Hypothalamus (tissue), 51 donors: ENCODE measurements at places on chromosomes 13 and 19.

GRCh38 chr19:28316464-28316863 lies 896.5 kb downstream of the UQCRFS1 start:
- no peak for DNase-seq

- no peak for DNase-seq
Observed at GRCh38 chr13:38967446-38967845, 23.2 kb downstream of the STOML3 start.

DNA sequence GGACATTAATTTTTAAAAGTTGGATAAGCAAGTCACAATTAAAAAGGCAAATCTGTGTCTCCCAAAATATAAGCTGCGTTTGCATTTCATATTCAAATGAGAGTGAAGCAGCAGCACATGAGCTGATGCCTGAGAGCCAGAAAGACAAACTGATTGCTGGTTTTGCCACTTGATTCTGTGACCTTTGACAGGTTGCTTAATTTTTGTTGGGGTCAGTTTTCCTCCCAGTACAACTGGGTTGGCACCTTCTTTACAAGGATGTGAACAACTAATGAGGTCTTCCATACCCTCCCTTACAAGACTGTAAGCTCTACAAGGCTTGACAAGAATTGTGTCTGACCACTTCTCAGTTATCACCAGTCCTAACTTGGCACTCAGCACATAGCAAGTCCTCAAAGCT lies 8.1 kb upstream of the KLF12 start:
- no peak for DNase-seq

DNA sequence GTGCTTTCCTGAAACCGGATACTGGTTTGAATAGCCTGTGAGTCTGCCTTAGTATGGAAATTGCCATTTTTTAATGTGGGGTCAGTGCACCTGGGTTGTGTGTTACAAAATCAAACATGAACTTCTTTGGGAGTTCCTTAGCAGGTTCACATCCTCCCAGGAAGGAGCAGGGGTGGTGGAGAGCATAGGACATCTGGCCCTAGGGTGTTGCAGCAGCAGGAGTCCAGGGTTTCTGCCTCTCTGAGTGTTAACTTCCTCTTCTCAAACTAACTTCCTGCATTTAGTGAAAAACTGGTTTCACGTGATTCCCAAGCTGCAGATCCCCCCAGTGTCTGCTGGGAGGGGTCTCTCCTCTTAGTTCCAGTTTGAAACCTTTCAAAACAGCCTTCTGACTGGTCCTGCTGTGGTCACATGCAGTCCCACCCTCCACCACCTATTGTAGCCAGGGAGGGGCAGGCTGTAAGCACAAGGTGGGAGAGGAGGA lies 7.2 kb downstream of the RNASEH2B start:
- DNase-seq = peak; percentile 10

DNA sequence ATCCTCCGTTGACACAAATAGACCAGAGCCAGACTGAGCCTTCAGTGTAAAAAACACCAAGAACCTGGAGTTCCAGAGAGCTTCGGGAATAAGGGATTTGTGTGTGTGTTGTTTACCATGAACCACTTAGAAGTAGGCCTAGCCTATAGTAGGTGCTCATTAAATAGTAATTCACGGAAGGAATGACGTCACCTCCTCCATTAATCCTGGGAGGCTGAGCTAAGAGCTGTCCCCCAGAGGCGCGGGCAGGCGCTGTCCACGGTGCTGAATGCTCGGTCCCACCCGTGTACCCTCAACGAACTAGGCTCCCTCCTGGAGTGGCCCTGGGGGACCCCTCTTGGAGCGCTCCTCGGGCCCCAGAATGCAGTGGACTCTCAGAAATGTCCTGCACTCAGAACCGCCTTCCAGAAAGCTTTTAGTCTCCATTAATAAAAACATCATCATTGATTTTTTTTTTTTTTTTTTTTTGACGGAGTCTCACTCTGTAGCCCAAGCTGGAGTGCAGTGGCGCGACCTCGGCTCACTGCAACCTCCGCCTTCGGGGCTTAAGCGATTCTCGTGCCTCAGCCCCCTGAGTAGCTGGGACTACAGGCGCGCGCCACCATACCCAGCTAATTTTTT lies 6.5 kb downstream of the UNC13A start:
- no peak for DNase-seq

DNA sequence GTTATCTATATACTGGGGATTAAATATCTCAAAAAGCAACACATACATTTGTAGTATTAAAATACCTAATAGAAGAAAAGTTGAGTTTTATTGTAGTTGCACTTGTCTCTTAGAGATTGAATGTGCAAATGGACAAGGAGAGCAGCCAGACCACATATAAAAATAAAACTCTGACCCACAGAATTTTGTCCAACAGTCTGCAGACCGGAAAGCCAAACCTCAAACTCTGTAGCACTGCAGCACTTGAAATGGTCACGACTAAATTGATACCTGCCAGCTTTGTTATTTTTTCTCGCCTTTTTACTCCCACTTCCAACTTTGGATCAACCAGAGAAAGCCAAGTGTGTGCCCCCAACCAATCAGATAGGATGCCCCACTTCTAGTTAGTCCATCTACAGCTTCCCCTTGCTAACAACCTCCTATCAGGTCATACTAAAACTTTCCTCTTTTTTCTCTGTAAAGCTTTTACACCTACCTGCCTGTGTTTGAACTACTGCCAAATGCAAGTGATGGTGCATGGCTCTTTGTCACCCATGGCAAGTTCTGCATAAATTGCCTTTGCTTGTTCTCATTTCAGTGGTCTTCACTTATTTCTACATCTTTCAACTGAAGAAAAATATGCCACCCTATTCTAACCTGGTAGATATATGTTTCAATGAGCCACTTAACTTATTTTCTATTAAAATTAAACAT lies 1250.7 kb upstream of the SPRY2 start:
- DNase-seq = no peak

DNA sequence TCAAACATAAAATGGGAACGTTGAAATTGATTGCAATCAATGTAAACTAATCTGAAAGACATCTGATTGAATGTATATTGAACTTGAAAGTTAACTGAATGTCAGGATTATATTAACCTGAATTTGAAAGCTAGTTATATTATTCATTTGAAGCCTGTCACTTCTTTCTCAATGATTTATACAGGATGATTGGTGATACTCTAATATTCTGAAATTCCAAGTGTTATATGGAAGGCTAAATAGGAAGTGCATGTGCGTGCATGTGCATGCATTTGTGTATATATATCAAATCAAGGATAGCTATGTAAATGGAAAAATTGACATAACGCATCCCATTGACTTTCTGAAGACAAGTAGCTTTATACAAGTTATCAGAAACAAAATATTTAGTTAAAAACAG lies 143.3 kb downstream of the LMO7 start:
- DNase-seq = no peak

DNA sequence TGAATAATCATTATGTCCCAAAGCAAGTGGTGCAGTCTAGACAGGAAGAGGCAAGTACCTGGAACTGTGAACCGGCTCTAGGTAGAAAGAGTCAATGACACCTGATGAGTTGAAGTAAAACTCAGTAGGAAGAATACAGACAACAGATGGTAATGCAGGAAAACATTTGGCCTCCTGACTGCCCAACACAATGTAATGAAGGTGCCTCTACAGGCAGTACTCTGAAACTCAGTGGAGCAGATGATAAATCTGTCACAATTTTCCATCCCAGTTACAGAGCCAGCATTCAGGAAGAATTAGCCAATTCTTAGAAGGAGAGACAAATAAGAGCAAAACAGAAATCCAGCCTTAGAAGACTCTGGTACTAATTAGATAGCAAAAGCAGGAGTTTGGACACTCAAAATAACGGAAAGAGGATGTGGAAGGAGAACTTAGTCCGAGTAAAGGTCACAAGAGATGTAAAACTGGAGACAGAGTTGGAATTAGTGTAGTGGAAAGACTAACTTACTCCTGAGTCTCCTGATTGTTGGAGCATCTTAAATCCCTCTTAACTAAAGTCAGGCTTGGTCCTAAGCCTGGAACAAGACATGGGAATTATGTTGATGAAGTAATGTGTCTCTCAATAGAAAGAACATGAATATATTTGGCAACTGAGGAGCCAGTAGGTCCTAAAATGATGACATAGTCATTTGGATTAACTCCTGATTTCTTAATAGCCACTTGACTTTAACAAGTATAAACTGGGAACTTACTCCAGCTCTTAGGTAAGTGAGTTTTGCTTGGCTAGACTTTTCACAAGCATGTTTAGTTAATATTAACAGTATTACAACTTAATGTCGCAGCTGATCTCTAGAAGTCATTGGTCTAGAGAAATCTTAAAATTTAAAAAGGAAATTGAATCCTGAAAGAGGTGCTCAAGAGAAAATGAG lies 457.3 kb upstream of the MIR17HG start:
- DNase-seq = no peak

- DNase-seq = no peak
Observed at GRCh38 chr13:24777171-24777570, 13.2 kb downstream of the RNF17 start.

DNA sequence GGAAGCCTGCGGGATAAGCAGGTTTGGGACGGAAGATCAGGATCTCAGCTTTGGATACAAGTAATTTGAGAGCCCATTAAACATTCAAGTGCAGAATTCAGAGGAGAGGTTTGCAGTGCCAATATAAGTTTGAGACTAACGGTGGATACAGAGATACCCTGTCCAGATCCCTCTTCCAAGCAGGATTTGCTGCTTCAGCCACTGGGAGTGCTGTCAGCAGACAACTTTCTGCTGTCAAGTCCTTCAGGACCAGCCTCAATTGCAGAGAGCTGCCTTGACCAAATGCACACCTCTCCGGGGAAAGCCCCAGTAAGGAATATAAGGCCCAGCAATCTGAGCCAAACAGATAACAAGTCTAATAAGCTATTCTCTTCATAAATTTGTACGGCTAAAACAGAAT lies 46.1 kb upstream of the ZNF780A start:
- DNase-seq = no peak

GRCh38 chr13:27631156-27631555 lies 9.5 kb downstream of the POLR1D start:
- no peak for DNase-seq

DNA sequence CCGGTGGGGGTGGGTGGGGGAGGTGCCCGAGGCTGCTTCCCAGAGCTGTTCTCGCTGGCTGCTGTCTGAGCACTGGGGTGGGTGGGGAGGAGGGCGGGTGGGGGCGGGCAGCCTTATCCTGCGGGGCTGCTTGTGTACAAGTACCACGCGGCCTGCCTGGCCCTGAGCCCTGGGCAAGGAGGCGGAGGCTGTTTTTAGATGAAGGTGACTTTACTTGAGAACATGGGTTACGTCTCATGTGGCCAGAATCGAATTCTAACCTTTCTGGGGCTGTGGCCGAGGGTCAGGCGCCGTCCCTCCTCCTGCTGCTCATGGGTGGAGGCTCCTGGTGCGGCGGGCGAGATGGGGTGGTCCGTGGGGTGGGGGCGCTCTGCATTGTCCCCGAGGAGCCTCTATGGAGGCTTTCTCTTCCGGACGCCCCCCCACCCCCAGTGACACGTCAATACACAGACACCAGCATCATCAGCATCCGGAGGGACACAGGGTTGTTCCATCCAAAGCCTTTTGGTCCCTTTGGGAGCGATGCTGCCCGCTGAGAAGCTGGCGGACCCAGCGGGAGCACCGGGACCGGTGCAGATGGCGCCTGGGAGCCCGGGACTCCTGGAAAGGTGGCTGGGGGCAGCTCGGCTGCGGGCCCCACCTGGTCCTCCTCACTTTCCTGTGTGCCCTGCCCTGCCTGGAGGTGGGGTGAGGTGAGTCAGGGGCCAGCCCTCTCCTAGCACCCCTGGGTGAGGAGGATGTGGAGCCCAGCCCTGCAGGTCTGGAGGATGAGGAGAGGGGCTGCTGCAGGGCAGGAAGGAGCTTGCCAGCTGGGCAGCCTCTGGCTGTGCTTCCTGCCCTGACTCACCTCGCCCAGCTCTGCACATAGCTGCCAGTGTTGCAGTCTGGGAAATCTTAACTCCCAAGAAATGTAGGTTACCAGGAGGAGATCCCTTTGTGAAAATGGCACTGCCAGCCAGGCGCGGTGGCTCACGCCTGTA lies 3.4 kb downstream of the BSG start:
- DNase-seq = no peak

- no peak for DNase-seq
Observed at GRCh38 chr19:40601134-40601974, at the start of gene LTBP4. Gene LTBP4 (plus strand): TSS chr19:40601369. CDS start chr19:40601388, 19 bp downstream.

GRCh38 chr13:103371271-103371670 lies 305.1 kb upstream of the SLC10A2 start:
- DNase-seq = no peak

DNA sequence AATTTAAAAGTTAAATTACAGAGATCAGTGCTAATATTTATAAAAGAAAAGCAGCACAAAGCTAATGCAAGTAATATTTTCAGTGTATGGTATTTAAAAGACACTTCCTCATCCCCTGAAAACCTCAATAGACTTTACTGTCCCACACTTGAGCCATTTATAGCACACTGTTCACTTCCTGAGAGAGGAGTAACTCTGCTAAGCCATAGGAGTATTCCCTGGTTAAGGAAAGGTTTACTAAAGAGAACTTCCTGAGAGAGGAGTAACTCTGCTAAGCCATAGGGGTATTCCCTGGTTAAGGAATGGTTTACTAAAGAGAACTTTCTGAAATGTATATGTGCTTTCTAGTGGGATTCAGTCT lies 159.4 kb downstream of the NHLRC3 start:
- DNase-seq = no peak

DNA sequence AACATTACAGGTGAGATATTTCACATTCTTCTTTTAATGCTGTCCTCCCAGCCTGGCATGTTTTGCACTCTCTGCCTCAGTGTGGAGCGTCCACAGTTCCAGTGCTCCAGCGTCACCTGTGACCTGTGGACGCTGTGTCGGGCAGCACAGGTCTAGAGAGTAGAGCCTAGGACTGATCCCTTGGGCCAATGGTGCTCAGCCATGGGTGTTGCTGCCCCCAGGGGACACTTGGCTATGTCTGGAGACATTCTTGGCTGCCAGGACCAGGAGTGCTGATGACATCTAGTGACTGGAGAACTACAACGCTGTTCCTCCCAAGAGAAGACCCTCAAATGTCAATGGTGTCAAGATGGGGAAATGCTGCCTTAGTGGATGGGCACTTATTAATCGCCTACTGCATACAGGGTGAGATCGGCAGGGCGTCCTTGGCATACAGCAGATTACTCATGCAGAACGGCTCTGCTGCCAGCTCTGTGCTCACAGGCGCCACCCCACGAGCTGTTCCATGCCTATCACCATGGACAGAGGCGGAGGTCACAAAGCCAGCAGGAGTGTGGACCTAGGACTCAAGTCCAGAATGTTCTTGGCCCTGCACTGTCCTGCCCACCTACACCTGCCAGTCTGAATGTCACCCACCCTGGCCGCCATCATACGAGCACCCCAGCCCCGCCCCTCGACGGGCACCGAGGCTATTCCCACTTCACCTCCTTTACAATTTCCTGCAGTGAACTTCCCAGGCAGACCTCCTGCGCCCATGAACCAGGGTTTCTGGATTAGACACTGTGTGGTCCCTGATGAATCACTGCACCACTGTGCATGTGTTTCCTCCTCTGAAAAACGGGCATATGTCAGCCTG lies 13.9 kb upstream of the MADCAM1 start:
- DNase-seq = no peak

DNA sequence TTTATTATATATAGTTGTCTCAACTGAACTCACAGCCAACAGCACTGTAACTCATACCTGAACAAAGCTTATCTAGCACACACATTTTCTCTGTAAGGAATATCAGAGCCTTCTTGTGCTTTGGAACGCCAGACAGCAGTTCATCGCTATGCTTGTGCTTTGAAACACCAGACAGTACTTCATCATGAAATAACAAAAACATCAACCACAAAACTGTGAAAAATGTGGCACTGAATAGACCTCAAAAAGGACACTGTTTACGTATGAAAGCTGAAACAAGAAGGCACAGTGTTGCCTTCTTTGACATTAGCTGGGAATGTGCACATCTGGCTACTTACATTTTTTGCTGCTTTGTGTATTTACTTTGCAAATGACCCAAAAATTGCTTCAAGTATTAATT lies 160.2 kb downstream of the PDS5B start:
- no peak for DNase-seq
